Stimulated activated CD8-positive, alpha-beta memory T cell treated with anti-CD3 and anti-CD28 coated beads, Interleukin-7, amount 100 ng/mL, for 1 hour (primary cell): ENCODE measurements at places on chromosomes 1 and 21.

DNA sequence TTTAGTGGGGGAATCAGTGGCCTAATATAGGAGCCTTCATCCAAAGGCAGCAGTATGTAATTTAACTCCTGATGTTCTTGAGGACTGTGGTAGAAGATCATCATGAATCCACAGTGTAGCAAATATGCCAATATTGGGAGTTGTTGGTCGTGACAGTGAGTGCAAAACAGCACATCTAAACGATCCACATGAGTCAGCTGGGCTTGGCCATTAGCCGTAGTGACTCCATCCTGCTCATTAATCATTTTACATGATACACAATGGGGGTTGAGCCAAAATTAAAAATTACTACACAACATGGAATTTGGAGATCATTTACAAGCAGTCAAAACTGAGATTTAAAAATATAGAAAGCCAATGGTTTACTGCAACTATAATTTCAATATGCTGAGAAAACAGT lies 653.9 kb upstream of the CAMK1G start:
- DNase-seq, result no peak

DNA sequence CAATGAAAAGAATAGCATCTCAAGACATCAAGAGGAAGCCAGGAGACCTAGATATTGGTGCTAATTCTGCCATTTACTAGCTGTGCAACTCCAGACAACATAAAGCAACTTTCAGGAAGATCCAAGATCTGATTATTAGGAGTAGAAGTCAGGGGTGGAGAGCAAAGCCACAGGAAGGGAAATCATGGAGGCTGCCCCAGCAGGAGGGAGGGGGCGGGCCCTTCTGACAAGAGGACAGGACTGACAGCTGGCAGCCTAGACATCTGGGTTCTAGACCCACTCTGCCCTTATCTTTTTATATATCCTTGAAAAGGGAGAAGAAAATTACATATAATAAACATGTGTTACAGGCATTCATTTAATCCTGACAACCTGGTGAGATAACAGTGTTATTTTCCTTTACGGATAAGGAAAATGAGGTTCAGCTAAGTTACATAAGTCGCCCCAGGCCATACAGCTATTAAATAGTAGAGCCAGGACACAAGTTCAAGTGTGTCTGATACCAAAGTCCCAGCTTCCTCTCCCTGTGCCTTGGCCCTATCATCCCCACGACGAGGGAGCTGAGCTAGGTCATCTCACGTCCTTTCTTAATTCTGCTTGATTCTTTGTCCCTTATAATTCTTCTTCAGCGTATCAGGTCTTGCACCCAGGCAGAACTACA lies 46.6 kb downstream of the ARHGEF11 start:
- DNase-seq, result no peak

DNA sequence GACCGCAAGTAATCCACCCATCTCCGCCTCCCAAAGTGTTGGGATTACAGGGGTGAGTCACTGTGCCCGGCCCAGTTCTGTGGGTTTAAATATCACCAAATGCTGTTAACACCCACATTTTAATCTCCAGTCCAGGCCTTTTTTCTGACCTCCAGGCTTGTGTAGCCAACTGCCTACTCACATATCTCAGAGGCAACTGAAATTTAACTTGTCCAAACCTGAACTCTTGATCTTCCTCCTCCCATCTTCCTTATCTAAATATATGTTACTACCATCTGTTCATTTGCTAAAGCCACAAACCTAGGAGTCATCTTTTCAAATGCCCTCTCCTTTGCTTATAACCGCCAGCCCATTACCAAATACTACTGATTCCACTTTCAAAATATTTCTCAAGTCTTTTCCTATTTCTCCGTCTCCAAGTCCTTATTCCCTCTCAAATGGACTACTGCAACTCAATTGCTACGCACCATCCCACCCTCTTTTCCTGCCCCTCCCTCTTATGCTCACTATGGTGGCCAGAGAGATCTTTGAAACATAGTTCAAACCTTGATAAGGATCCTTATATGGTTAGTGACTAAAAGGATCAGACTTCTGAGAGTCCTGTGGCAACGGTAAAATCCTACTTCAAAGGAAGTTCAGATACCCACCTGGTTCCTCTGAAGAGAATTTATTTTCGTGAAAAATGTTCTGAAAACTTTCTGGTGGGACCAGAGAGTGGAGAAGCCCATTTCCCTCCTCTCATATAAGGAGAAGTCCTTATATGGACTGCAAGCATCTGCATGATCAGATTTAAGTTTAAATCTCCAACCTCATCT lies 78.5 kb upstream of the CDC42BPA start:
- no peak for DNase-seq

- DNase-seq, result no peak
Measured at GRCh38 chr1:204507317-204508105, 8.7 kb upstream of the MDM4 start.

- DNase-seq, result no peak
Measured at GRCh38 chr1:191320062-191320461, 838.2 kb upstream of the RGS18 start.

GRCh38 chr1:218557731-218558130 lies 212.6 kb downstream of the TGFB2 start:
- no peak for DNase-seq

DNA sequence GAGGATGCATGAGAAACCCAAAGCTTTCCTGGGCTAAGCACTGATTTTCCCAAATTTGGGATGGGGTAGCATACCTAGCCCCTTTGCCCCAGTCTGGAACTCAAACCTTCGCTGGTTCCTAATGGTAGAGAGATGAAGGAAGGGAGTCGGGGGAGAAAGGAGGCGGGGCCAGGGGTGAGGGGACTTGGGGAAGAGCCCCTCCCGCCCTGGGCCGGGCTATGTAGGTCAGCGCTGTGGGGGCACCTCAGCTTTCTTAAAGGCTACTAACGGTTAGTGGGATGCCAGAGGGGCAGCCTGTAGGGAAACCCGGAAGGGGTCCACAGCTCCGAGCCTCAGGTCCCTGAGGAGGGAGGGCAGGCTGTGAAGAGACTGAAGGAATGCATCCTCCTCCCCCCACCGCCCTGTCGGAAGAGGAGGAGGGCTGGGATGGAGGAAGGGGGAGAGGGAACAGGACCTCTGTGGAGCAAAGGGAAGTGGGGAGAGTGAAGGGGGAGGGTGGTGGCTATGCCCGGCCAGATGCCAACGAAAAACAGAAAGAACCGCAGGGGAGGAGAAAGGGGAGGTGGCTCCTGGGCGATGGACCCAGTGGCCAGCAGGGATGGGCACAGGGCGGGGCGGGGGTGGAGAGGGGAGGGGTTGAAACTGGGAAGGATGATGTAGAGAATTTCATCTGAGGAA lies 1.3 kb downstream of the CADM3 start:
- no peak for DNase-seq

- DNase-seq, result no peak
Measured at GRCh38 chr1:46543761-46544560, 7.5 kb downstream of the KNCN start.

GRCh38 chr1:154304664-154305337 lies 16.1 kb upstream of the AQP10 start:
- no peak for DNase-seq

DNA sequence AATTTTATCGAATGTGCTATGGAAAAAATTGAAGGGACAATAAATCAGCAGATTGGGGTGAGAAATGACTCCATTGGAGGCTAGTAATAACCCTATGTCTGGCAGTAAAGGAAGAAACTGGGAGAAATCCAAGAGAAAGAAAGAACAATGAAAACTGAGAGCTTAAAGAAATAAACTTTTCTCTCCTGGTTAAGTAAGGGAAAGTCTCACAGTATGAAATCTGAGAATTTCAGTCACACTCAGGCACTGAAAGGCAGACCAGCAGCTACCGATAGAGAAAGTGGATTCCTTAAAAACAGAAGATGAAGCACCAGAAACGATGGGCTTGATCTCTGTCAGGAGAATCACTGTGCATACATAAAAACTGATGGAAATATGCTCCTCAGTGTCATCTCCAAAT lies 404.2 kb downstream of the PLPP3 start:
- no peak for DNase-seq

- DNase-seq, result no peak
Measured at GRCh38 chr21:42646076-42646825, 7.2 kb upstream of the PDE9A start.

- no peak for DNase-seq
Measured at GRCh38 chr1:244395965-244396364, 55.7 kb downstream of the ADSS2 start.

DNA sequence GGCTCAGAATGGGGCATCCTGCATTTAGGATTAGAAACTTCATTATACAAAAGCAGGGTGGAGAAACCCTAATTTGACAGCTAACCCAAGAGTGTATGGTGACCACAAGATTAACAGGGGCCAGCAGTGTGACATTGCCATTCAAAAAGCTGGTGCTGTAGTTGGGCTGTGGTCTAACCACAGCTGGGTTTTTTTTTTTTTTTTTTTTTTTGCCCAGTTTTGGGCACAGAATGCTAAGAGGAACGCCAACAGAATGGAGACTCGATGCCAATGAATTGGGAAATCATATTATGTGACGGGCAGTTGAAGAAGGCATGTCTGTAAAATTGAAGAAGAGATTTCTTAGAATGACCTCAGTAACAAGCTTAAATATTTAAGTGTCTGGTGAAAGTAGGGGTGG lies 58.4 kb downstream of the NFIA start:
- no peak for DNase-seq

DNA sequence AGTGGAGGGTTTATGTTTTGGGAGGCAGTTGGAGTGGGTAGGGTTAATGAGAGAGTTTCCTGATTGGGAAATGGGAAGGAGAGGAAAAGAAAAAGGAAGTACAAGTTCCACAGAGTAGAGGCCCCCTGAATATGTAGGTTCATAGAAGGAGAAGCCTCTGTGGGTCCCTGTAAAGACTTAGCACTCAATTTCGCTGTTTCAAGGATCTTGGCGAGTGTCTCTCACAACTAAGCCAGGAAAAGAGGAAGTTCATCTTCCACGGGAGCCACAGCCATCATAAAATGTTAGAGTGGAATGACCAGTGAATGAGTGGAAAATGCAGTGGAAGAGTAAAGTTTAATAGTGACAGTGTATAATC lies 17.4 kb upstream of the DPYD start:
- no peak for DNase-seq

- no peak for DNase-seq
Measured at GRCh38 chr1:92944901-92945747, 16.1 kb downstream of the DIPK1A start.

- DNase-seq, result no peak
Measured at GRCh38 chr1:181163662-181164061, 75.2 kb downstream of the IER5 start.
